ENCODE measurements at places on chromosomes 5 and 9. TPM values are rescaled to one million over a fixed set of nuclear protein-coding genes. Genes with fewer than 3 reads are reported as not detected.

The SPATA31D4 gene
- polyA plus RNA-seq, result not detected

The SPINK7 gene
- not detected for polyA plus RNA-seq

The HSPB3 gene
- not detected for polyA plus RNA-seq

The ST8SIA4 gene
- 24.2 TPM for polyA plus RNA-seq

The PDGFRB gene
- polyA plus RNA-seq, result 0.45 TPM

The ENHO gene
- not detected for polyA plus RNA-seq

The UTP15 gene
- polyA plus RNA-seq, result 11.0 TPM

The TAF11L11 gene
- polyA plus RNA-seq, result not detected

The CD14 gene
- polyA plus RNA-seq, result 1.5 TPM

The SLC2A6 gene
- polyA plus RNA-seq, result 65.2 TPM

The MARVELD2 gene
- 2.5 TPM for polyA plus RNA-seq

The CAMK4 gene
- polyA plus RNA-seq, result 9.7 TPM

The CDH12 gene
- polyA plus RNA-seq, result not detected

The SLC27A6 gene
- polyA plus RNA-seq, result not detected

The POLR3G gene
- 2.8 TPM for polyA plus RNA-seq

The TUBB4B gene
- 88.4 TPM for polyA plus RNA-seq

The PKN3 gene
- 0.11 TPM for polyA plus RNA-seq

The RIGI gene
- 16.9 TPM for polyA plus RNA-seq

The ALDH7A1 gene
- polyA plus RNA-seq, result 5.6 TPM

Measured in IgD-negative memory B cell (primary cell).